ENCODE measurements at places on chromosomes 5 and 9.

DNA sequence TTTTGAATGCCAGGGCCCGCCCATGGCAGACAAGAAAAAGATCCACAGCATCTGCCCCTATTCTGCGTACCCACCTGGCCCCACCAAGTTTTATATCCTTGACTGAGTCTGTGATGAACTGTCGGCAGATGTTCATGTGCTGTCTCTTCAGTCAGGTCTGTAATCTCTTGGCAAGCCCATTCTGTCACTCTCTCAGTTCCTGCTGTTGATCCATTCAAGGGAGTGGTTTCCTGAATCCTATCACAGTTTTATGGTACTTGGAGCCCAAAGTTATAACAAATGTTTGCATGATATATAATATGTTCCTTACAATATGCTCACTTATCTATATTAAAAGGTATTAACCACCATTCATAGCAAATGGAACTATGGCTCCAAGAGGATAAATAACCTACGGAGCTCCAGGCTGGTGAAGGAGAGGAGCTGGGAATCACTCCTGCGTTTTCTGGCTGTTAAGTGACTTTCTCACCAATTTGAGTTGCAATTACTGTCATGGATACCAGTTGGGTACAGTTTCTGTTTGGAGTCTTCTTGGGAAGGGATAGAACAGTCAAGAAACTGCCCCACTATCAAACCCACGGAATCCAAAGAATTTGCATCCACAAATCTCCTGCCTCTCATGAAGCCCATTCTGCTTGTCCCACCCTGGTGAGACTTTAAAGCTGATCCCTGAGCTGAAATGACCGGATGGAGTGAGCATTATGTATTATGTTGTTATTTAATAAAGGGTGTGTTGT lies 103.4 kb upstream of the SPRY4 start:
- DNase-seq, result no peak

DNA sequence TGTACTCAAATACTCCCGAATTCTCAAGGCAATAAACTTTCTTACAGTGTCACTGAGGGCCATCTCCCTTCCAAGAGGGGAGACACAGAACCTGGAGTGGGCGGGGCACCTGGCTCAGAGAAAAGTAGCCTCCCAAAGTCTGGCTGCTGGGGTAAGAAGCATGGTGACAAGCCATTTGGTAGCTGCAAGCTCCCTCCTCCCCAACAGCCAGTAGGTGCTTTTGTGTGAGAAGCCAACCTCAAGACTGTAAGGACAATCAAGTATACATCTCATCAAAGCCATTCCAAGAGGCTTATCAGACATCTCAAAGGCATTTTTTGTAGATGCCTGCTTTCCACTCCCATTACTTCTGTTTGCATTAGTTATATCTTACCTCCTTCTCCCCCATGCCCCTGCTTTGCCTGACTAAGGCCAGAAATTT lies 1.4 kb downstream of the DAB2 start:
- no peak for DNase-seq

DNA sequence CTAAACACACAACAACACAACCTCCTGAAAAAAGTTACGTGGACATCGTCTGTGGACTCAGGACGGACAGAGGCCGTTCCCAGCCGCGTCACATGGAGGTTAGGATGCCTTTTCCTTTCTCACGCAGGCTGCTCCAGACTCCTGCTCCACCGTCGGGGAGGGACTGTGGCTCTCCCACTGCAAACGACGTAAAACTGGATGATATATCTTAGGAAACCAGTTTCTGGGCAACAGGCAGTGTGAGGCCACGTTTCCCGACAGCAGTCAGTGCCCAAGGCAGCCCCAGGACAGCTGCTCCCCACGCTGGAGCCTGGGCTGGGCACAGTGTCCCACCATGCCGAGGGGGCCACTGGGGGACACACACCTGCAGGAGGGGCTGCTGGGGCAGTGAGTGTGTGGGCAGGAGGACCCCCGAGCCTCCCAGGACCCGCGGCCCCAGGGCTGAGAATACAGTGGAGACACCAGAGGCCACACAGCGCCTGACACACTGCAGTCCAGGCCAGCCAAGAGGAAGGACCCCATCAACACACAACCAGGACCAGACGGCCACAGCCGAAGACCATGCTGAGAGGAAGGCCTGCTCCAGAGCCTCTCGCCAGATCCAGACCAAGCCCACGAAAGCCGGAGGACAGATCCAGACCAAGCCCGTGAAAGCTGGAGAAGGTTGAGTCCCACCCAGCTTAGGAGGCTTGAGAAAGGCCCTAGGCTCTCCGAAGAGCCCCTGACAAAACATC lies 26.2 kb downstream of the EXD3 start:
- DNase-seq, result no peak

DNA sequence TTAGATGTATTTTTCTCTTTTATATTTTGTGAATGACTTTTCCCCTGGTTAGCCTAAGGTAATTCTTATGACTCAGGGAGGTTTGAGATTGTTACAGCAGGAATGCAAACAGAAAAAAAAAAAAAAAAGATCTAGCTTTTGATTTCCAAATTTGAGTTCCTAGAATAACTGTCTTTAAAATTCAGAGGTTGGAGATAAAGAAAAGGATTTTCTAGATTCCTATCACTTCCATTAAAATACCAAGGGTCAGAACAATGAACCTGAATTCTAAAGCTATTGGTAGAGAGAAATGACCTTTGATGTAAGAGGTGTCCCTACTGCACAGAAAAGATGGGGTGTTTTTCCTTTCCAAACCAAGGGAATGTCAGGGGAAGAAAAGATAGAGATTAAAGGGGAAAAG lies 262.5 kb downstream of the DOCK8 start:
- DNase-seq, result no peak

GRCh38 chr5:110031402-110032140 lies 341.8 kb downstream of the MAN2A1 start:
- DNase-seq, result no peak

GRCh38 chr9:114889802-114890224 lies 40.6 kb downstream of the TNFSF8 start:
- DNase-seq, result peak; percentile 50

- peak; percentile 32 for DNase-seq
Measured at GRCh38 chr9:135087489-135087792, at the start of gene OLFM1. Gene OLFM1 (plus strand): TSS chr9:135087668. CDS start chr9:135087990, 322 bp downstream.

DNA sequence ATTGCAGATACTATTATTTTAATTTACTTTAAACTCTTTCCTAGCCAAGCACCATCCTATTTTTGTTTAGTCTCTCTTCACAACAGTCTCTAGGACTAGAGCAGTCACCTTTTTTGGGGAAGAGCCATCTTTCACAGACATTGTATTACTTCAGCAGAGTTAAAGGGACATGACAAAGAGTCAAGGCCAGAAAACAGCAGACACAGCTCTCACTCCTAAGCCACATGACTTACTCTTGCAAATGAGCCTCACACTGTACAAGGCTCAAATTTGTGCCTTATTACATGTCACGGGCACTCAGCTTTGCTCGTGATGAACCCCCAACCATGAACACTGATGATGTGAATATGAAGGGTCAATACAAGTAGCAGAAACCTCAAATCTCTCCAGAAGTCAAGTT lies 104.3 kb downstream of the ZNF608 start:
- DNase-seq, result no peak

DNA sequence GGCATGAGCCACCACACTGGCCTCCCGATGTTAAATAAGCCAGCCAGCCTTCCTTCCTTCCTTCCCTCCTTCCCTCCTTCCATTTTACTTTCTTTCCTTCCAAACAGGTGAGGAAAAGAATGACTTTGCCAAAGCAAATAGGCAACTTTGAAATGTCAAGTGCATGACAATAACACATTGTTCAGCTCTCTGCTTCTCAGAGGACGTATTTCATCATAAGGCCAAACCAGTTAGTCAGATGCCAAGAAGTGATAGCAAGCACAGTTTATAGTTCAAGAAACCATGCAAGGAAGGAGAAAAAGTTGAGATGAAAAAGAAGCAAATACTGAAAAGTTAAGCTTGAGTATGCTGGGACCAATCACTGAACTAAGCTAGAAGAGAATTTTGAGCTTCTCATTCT lies 29.5 kb downstream of the POU4F3 start:
- no peak for DNase-seq

DNA sequence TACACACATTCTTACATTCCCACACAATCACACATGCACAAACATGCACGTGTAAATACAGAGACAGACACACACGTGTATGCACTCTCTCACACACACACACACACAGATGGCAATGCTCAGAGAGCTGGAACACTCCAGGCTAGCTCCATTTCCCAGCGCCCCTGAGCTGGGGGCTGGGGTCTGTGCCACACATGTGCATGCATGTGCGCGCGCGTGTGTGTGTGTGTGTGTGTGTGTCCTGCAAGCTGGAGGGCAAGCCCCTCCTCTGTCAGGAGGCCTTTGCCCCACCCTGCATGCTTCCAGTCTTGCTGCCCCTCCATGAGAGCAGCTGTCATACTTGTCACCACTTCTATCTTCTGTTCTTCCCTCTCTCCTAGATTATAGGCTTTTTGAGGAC lies 16.6 kb upstream of the S1PR3 start:
- DNase-seq, result no peak

- DNase-seq, result no peak
Measured at GRCh38 chr5:139872851-139873794, 77.5 kb downstream of the PSD2 start.

DNA sequence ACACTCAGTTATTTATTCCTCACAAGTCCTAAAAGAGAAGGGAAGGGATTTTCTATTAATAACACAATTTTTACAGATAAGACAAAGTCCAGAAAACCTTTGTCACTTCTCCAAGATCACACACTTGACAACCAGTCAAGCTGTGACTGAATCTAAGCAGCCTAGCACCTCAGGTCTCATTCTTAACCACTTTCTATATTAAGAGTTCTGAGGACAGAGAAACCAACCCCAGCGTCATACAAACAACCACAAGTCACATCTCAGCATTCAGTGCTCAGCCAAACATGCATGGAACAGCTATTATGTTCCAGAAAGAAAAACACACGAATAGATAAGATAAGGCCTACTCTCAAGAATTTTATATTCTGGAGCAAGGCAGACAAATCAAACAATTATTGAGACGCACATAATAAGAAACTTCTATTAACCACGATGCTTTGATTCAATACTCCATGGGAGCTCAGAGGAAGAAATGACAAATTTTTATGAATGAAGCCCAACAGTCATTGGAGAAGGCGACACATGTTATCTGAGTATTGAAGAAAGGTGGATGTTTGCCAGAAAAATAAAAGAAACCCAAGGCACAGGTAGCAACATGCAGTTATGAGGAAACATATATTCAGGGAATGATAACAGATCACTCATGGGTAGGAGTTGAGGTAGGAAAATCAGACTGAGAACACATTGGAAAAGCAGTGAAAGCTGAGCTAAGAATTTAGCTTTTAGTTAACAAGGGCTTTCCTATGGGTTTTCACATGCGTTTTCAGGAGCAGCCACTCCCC lies 113.1 kb downstream of the HTR4 start:
- no peak for DNase-seq

DNA sequence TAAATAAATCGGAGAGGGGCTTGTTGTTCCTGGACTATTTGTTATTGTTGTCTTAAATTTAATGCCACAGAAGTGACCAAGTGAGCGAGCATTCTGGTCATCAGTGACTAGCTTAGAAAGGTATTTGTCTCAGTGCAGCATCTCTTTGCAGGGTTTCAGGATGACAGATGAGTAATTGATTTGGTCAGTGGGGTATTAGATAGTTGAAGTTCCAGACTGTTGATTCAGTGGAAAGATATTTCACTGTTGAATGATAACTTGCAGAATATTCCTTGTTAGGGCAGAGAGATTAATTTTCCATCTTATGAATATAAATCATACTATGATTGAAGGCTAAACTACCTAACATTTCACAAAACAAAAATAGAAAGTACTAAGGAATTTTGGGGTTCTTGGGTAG lies 122.4 kb downstream of the TRIO start:
- DNase-seq, result no peak

Measured in stimulated activated CD4-positive, alpha-beta T cell treated with anti-CD3 and anti-CD28 coated beads, Interleukin-1b, Interleukin-23, amount 100 ng/mL, for 48 hours (primary cell).